ENCODE measurements at places on chromosomes 2 and 18. TPM values are rescaled to one million over a fixed set of nuclear protein-coding genes. Genes with fewer than 3 reads are reported as not detected.

Gene TACR1
- 0.83 TPM for total RNA-seq

Gene REG3G
- total RNA-seq: 0.66 TPM

DNA sequence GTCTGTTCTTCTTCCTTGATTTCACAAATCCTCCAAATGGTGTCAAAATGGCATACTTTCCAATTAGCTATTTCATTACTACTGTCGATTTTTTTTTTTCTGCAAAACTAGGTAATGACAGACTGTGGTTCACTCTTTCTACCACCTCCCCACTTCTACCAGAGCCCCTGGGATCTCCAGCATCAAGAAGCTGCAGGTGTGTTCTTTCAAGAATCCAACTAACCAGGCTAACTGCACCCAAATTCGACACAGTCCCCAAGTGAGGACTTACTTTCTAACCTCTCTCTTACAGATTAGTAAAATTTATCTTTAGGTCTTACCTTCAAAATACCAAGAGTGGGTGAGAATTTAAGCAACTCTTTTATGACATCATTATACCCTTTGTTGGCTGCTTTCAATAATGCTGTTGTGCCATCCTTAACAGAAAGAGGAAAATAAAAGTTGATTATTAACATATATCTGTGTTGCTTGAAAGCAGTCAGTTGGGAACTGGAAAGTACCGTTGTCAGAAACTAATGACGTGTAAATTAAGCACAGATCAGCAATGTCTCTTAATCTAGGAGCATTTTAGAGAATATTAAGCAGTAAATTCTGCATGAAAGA, 31.2 kb upstream of the NPC1 start:
- no peak for DNase-seq

DNA sequence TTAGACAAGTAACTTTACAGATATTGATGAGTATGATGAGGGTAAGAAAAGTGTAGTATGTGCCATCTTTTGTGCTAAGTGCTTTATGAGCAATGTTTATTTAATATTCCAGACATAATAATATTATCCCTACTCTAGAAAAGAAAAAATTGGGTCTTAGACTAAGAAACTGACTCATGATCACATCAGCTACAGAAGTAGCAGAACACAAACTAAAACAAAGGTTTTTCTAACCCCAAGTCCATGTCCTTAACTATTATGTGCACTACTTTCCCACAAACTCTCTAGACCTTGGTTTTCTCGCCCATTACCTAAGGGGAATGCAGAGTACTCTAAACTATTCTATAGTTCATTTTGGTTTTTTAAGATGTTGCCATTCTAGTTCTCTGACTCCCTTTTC, 64.5 kb downstream of the BAZ2B start:
- DNase-seq: no peak

GRCh38 chr2:134946073-134946472, 27.5 kb downstream of the CCNT2 start:
- no peak for DNase-seq

- DNase-seq: no peak
Measured at GRCh38 chr2:72780477-72780876, 45.4 kb downstream of the EXOC6B start.

GRCh38 chr2:120737340-120738101, 1.9 kb downstream of the GLI2 start:
- peak; percentile 59 for DNase-seq

DNA sequence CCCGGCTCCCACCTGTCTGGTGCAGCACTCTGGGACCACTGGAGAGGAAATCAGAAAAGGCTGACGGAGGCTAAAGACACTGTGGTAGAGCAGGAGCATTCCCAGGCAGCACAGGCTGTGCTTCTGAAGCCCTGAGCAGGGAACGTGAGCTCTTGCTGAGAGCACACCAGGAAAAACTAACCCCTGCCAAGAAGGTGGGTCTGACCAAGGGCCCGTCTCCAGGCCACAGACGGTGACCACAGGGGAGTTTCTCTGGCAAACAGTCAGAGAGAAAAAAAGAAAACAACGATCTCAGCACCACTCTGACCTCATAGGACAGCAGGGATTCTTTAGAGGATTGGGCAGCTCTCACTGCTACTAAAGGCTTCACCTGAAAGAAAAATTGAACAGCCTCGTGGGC, 201.4 kb downstream of the AFF3 start:
- no peak for DNase-seq

DNA sequence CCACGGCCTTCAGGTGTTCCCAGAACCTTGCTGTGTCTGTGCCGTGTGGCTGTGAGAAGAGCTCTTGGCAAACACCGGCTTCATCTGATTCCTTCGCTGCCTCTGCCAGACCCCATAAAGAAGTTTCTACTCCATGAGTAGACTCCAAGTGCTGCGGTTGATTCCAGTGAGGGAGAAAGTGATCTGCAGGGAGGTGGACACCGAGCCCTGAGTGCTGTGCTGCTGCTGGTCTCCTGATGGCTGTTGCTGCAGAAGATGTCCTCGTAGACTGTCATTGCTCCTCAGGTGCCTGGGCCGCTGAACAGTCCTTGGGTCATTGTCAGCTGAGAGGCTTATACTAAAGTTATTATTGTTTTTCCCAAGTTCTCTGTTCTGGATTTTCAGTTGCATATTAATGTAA, 19.6 kb downstream of the ASB1 start:
- no peak for DNase-seq

DNA sequence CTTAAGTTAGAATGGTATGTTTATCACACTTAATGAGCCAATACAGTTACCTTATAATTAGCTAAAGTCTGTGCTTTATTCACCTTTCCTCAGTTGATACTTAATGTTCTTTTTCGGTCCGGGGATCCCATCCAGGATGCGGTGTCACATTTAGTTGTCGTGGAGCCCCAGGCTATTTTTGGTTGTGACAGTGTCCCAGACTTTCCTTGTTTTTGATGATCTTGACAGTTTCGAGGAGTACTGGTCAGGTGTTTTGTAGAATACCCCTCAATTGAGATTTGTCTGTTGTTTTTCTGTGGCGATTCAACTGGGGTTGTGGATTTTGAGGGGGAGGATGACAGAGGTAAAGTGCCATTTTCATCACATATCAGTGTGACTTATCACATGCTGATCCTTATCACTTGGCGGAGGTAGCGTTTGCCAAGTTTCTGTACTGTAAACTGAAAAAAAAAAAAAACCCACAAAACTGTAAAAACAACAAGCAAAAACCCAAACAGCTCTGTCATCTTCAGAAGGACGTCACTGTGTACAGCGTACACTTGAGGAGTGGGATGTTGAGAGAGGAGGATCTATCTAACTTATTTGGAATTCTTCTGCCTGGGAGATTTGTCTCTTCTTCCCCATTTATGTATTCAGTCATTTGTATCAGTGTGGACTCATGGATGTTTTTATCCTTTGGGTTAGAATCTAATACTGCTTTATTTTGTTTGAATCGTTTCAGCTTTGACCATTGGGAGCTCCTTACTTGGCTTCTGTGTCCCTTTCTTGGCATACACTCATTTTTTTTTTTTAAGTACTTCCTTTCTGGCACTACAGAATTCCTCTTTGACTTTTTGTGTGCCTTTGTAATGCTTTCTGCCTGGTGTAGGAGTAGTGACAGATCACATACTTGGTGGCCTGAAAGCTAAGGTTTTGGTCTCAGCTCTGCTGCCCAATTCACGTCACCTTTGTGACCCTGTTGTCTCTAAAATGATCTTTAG, 68.1 kb downstream of the FMNL2 start:
- no peak for DNase-seq

GRCh38 chr2:226399006-226399405, 400.6 kb downstream of the IRS1 start:
- no peak for DNase-seq

DNA sequence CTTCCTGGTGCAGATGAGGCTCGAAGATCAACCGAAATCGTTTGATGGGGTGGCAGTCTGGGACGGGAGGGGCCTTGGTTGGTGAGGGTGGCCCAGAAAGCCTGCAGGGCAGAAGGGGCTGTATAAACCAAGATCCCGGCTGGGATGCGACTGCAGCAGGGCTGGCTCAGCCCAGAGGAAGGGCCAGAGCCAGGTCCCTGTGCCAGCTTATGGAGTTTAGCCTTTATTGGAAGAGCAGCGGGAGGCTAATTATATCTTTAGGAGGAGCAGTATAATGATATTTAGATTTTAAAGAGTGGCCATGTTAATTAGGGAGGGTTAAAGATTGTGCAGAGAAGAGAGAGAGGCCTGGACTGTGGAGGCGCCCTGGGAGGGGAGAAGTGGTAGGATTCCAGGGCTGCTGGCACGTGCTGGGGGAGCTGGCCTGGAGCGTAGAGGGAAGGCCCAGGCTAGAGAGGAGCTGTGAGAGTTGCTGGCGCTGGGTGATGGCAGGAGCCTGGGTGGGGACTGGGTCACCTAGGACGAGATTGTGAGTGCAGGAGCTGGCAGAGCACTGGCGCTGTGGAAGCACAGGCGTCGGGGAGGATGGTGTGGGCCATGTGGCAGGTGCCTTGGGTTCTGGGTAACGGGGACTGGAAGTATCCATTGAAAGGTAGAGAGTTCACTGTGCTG, 25.1 kb downstream of the TRAF3IP1 start:
- no peak for DNase-seq
